Amniotic stem cell (primary cell): ENCODE measurements at places on chromosomes 3 and 15.

DNA sequence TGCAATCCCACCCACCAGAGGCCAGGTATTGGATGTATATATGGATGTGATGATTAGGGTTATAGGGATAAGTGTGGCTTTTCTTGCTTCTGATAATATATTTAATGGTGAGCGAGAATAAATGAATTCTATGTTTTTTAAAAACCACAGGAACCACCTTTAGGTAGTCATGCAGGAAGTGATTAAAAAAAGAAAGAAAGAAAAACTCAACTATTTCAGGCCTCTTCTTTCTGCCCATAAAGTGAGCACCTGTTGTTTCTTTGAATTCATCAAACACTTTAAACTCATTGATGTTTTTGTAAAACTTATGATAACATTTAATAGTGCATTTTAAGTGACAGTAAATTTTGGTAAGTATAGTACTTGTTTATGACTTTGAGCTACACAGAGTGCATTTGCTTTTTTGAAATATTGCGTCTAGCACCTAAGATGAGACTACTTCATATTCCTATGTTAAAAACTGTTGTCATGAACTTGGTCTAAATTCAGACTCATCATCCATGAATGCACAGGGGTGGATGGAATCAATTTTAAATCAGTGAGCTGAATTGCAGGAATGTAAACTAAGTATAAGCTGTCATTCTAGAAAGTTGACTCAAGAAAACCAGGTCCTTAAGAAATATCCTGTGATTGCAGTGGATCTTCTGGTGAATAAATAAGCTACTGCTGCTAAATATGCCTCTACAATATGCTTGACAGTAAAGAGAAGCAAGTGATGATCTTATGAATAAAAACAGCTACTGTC is 764.4 kb upstream of the NECTIN3 start:
- DNase-seq: no peak

GRCh38 chr15:31373970-31374369 is 47.3 kb downstream of the KLF13 start:
- no peak for DNase-seq

DNA sequence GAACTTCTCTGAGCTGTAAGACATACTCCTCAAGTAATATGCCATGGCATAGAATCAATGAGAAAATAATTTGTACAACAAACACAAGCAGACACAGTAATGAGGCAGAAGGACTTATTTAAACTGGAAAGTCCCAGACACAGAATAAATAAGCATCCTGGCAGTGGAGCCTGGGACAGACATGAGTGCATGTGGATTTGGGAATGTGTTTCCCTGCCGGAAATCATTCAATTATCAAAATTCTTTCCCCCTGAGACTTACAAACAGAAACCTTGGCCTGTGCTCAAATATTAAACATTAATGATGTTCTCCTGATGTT is 520.1 kb downstream of the ROBO1 start:
- no peak for DNase-seq

DNA sequence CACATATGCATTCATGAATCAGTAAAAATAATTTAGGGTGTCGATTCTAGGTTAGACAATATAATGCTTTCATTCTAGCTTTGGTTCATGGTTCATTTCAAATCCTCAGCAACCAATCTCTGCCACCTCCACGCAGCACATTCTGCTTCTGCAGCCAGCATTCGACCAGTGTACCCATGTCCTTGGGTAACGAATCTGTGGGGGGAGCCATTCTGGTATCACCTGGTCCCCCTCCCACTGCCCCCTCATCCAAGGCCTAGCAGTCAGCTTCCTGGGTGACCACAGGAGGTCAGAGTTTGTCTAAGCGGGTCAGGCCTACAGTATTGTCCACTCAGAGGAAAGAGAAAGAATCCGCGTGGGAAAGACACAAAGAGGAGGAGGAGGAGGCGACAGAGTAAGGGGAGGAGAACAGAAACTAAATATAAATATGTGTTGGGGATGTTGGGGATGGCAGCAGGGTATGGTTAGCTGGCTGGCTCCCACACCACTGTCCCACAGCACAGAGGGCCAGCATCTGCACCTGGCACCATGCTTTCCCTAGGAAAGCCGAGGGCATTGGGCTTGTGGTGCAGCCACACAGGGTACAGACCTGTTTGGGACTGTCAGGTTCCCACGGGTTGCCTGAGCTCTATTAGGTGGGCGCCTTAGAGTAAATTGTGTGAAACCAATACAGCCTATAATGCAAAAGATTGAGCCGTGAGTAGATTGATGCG is 12.1 kb downstream of the PAK6 start:
- no peak for DNase-seq

- DNase-seq: no peak
Measured at GRCh38 chr3:124800511-124801258, 70.4 kb downstream of the UMPS start.

- no peak for DNase-seq
Measured at GRCh38 chr3:56118968-56119367, 349.3 kb downstream of the ERC2 start.

- DNase-seq: no peak
Measured at GRCh38 chr3:46871222-46871621, 6.3 kb upstream of the PTH1R start.

DNA sequence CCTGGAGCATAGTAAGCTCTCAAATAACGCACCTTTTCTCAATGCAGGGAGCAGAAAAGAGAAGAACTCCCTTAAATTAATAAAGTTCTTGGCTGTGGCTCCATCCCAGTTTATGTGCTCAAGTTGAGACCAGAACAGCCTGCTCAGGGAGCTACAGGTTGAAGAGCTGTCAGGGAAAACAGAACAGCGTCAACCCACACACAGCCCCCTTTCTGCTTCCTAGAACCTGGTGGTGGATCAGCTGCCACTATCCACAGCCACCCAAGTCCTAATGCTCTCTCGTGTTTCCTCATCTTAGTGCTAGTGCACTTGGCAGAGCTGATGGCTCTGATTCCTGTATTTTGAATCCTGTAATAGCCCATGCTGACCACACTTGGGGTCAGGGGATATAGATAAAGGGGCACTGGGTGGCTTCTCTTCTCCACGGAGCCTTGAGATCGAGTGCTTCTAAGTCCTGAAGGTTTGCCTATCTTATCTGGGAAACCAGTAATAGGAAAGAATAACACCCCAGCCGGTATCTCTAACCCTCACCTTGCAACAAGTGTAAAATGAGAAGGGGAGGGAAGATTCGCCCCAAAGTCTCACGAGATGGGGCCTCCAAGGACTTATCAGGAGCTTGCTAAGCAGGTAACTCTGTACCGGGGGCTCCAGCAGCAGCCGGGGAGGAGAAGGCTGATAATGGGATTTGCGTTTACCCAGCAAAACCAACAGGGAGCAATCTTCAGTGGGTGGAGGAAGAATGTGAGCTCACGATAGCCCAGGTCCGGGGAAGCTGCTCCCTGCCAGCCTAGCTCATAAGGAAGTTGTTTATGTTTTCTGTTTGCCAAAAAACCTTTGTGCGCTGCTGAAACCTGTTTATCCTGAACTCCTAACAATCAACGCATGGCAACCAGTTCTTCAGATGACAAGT is 136.2 kb upstream of the ICE2 start:
- DNase-seq: no peak

DNA sequence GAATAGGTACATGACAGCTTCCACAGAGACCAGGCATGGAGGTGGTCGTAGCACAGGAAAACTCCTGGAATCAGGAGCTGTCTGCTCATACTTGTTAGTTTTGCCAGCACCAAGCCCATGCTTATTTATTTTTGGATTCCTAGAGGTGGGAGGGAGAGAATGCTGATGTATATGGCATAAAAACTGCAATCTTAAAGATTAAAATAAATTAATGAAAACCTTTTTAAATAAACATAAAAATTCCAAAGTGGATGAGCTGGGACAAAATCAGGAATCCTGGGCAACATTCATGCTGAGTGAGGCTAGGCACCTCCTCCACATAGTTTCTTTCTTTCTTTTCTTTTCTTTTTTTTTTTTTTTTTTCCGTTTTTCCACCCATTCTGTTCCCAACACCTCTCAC is 14.3 kb upstream of the BCL6 start:
- DNase-seq: no peak

- DNase-seq: no peak
Measured at GRCh38 chr15:89675606-89676005, 3.6 kb downstream of the PLIN1 start.

- no peak for DNase-seq
Measured at GRCh38 chr3:86180696-86181095, 810.3 kb downstream of the VGLL3 start.

DNA sequence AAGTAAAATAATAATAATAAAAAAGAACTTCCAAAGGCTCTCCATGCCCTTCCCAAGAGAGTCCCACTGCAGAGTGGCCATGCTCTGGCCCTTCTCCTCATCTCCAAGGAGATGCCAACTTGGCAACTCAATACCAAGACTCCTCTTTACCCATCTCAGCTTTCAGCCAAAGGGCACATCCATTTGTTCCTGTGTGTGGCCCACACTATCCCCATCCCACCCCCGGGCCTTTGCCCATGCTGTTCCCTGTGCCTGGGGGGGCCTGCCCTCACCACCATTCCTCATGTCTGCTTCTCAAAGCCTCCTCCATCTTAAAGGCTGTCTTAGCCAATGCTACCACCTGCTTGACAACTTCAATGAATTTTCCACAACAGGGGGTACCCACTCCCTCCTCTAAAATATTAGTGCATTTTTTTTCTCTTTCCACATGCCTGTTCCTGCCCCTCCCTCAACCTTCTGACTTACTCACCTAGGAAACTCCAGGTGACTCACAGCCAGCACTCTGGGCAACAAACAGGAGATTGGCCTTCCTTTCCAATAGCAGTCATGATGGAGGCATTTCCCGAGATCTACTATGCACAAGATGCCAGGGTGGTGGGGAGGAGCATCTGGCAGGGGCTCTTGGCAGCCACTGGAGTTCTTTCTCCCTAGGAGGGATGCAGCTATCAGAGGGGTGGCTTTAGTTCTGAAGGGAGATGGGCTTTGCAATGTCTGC is 109.4 kb upstream of the SMAD3 start:
- no peak for DNase-seq

DNA sequence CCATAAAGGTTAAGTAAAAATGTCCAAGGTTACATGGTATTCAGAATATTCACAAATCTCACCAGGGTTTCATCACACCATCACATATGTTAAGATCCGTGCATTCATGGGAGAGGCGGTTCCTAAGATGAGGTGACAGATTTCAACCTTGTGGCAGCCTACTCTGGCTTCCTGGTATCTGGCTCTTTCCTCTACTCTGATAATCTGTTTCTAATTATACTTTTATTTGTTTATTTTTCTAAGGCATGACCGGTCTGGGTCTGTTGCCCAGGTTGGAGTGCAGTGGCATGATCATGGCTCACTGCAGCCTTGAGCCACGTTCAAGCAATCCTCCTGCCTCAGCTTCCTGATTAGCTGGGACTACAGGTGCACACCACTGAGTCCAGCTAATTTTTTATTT is 34.4 kb downstream of the RAF1 start:
- DNase-seq: peak; percentile 8

DNA sequence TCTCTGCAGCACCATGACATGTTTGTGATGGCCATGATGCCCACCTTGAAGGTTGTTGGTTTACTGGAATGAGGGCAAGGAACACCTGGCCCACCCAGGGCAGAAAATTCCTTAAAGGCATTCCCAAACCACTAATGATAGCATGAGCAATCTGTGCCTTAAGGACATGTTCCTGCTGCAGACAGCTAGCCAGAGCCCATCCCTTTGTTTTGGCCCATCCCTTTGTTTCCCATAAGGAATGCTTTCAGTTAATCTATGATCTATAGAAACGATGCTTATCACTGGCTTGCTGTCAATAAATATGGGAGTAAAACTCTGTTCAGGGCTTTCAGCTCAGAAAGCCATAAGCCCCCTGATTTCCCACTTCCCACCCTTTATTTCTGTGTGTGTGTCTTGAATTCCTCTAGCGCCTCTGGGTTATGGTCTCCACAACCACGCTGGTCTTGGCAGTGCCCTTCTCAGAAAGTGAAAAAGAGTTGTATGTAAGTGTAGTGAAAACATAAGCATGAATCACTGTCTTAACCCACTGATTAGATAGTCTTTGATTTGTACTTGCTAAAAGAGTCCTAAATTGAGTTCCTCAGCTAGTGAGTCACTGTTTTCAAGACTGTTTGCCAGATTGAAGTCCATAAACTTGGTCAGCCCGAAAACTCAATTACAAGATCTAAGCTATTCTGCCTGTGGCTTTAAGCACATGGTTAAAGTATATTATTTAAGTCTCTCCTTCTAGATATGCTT is 19.0 kb upstream of the CCR2 start:
- DNase-seq: no peak

DNA sequence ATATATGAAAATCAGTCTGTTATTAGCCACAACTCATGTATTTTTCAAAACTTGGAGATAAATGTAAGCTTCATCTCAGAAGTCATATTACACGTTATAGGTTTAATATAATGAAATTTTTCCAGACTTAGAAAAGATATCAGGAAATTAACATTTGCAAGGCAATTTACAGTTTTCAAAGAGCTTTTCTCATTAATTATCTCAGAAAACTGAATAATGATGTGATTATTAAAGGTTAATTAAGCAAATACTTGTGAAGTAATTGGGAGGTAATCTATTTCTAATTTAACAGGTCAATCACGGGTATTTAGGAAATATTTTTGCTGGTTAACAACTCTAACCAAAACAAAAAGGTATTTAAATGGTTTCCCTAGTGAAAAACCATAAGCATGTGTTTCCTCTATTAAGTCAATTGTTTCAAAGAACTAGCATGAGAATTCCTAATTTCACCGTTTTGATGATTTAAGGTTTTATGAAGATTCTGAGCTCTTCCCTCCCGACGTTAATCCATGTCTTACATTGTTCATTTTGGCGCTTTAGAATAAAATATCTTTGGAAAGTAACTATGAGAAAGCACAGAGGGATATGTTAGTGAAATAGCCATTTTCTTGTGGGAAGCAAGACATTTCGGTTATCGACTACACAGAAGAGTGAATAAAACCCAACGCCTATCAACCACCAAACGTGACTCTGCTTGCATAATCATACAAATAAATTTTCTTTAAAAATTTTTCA is 1.5 kb upstream of the NEO1 start:
- DNase-seq: no peak

GRCh38 chr3:115903843-115904242 is 280.5 kb downstream of the GAP43 start:
- DNase-seq: no peak

GRCh38 chr3:135771760-135772159 is 193.8 kb upstream of the PPP2R3A start:
- no peak for DNase-seq

GRCh38 chr3:142651711-142652110 is 55.5 kb downstream of the PLS1 start:
- DNase-seq: no peak

DNA sequence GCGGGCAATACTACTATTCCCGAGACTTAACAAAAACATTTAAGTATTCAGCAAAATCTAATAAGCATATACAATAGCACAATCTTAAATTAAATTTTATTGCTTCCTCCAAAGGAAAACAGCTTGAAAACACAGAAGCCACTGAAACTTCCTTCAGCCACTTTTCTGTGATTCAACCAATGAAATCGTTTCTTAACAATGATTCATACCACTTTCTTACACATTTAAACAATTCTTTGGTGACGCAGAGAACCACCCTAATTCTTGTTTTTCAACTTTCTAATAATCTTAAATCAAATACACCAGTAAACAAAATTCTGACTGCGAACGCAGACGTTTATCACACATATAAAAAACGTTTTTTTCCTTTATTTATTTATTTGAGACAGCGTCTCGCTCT is 4.1 kb downstream of the TJP1 start:
- no peak for DNase-seq

GRCh38 chr15:72302955-72303354 is 17.0 kb downstream of the CELF6 start:
- no peak for DNase-seq

- peak; percentile 2 for DNase-seq
Measured at GRCh38 chr3:153595186-153595815, 433.3 kb downstream of the RAP2B start.
